Activated T-helper 1 cell treated with anti-CD3 and anti-CD28 coated beads, Interleukin-2, amount 50 U/mL, for 16 hours (primary cell): ENCODE measurements at places on chromosomes 11 and 22.

DNA sequence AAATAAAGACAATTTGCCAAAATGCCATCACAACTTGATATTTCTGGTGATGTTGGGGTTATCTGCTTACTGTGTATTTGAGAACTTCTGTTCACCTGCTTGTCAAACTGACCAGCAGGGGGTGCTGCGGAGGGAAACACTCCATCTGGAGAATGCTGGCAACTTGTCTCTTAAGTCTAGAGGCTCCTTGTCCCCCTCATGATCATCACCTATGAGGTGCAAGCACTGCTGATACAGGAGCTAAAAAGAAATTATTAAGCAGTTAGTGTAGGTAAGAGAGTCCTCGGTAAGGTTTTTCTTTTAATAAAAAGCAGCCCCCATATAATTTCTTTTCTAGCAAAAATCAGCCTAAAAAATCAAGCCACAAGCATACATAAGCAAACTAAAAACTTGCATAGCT is 32.7 kb upstream of the GLYATL1B start:
- peak; percentile 64 for DNase-seq

DNA sequence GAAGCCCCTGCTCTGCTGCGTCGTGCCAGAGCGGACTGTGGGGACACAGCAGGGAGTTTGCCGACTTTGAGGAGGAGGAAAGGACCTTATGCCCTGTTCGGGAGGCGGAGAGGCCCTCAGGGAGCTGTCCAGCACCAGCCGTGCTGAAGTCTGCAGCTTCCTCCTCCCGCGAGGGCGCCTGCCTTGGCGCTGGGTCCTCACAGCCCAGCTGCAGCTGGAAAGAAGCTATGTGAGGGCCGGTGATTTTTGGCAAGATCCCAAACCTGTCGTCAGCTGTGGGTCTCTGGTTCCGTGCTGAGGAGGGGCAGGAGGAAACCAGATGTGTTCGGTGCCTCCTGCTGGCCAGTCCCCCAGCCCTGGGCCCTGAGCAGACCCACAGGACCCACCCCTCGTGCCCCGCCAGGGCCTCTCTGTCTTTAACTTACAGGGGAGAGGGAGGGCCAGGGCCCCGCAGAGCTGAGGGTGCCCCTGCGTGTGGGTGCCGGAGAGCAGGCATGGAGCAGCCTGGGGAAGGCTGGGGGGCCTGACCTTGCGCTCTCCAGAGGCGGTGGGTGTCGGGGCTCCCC is 12.0 kb downstream of the BRSK2 start:
- DNase-seq: no peak

GRCh38 chr11:107337917-107338316 is 119.7 kb downstream of the CWF19L2 start:
- no peak for DNase-seq

DNA sequence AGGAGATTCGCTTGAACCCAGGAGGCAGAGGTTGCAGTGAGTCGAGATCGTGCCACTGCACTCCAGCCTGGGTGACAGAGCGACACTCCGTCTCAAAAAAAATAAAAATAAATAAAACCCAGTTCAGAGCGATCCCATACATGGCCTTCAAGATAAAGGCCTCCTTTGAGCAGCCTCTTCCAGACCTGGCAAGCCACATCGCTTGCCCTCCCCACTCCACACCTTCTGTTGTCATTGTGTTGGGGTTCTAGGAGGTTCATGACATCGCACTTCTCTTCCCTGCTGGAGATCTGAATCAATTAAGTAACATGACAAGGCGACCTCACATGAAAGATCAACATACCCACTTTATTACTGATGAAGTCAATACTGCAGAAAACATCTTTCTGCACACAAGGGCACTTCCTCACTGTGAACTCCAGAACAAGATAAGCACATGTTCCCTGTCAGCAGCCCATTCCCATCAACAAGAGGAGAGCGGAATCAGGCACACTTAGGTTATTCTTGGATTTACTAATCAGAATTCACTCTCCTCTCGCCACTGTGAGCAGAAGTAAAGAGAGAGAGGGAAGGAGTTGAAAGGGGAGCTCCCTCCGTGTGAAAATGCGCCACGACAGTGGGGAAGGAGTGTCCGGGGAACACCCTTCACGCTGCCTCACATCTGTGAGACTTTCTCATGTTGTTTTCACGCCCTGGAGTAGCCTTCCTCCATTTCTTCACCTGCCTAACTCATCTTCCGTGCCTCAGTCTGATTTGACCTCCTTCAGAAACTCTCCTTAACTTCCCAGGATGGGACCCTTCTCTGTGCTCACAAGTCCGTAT is 38.3 kb downstream of the SC5D start:
- no peak for DNase-seq

DNA sequence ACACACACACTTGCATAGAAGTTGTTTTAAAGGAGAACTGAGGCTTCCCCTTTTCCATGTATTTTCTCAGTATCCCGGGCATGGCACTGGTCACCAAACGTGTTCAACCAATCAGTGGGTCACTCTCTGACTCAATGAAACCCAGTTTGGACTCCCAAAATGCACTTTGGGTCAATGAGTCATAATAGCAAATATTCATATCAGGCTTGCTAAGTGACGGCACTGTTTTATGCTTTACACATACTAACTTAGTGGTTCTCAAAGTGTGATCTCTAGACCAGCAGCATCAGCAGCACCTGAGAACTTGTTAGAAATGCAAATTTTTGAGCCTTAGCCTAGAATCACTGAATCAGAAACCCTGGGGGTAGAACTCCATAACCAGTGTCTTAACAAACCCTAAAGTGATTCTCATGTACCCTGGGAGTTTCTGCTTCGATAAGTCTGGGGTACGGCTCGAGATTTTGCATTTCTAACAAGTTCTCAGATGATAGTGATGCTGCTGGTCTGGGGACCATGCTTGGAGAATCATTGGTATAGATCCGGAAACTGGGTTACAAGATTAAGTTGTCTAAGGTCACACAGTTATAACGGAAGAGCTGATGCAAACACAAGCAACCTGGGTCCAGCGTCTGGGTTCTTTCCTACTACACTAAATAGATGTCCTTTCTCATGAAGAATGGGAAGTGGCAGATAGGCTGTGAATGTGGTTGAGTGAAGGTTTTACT is 35.6 kb downstream of the ETS1 start:
- no peak for DNase-seq

DNA sequence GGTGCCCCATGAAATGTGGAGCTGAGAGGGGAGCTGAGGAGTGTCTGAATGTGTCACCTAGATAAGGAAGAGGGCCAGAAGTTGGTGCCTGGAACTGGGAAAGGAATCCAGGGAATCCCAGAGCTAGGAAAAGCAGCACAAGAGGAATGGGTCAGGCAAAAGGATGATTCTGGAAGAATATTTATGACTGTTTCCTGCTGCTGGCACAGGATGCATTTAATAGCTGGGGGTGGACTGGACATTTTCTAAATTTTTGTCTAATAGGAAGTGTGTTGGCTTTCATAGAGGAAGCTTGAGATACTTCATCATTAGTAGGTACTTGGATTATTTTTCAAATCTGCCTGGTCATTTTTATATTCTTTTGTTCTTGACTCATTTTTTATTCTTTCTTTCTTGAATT is 17.4 kb upstream of the MRGPRX2 start:
- DNase-seq: no peak

DNA sequence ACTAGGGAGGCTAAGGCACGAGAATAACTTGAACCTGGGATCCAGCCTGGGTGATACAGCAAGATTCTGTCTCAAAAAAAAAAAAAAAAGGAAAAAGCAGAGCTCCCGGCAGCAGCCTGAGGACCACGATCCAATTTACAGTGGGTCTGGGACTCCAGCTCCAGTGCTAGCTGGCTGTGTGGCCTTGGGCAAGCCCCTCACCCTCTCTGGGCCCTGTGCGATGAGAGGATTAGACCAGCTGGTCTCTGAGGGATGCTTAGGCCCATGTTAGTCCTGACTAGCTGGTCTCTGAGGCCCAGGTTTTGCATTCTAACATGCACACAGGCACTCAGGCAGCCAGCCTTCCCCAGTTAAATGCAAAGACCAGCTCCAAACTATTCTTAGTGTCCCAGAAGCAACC is 13.7 kb downstream of the CARD10 start:
- DNase-seq: no peak

DNA sequence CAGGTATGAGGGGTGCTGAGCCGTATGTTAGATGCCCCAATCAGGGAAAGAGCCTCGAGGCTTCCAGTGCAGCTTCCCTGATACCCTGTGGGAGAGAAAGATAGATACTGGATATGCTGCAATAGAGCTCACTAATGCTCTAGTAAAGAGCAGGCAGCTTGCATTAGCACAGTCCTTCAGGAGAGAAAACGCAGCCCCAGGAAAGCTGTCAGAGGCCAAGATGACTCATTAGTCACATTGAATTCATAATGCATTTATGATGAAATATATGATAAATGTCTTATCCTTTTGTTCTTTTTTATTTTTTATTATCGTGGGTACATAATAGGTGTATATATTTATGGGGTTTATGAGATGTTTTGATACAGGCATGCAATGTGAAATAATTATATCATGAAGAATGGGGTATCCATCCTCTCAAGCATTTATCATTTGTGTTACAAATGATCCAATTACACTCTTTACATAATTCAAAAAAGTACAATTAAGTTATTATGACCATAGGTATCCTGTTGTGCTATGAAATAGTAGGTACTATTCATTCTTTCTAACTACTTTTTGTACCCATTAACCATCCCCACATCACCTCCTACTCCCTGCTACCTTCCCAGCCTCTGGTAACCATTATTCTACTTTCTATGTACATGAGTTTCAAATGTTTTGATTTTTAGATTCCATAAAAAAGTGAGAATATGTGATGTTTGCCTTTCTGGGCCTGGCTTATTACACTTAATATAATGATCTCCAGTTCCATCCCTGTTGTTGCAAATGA is 94.5 kb upstream of the TOP3B start:
- no peak for DNase-seq

DNA sequence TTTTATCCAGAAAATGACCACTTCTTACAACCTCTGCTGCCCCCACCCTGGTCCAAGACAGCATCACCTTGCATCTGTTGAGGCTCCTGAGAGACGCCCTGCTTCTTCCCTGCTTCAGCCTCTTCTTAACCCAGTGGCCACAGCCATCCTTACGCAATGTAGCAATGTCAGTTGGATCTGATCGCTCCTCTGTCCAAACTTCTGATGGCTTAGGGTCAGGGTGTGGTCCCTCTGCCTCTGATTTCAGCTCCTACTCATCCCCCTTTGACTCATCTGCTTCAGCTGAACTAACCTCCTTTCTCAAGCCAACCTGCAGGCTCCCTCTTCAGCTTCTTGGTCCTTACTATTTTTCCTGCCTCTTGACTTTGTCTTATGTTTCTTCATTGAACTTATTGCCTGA is 280.8 kb downstream of the KIRREL3 start:
- no peak for DNase-seq

GRCh38 chr11:90704510-90704909 is 481.7 kb upstream of the CHORDC1 start:
- no peak for DNase-seq

DNA sequence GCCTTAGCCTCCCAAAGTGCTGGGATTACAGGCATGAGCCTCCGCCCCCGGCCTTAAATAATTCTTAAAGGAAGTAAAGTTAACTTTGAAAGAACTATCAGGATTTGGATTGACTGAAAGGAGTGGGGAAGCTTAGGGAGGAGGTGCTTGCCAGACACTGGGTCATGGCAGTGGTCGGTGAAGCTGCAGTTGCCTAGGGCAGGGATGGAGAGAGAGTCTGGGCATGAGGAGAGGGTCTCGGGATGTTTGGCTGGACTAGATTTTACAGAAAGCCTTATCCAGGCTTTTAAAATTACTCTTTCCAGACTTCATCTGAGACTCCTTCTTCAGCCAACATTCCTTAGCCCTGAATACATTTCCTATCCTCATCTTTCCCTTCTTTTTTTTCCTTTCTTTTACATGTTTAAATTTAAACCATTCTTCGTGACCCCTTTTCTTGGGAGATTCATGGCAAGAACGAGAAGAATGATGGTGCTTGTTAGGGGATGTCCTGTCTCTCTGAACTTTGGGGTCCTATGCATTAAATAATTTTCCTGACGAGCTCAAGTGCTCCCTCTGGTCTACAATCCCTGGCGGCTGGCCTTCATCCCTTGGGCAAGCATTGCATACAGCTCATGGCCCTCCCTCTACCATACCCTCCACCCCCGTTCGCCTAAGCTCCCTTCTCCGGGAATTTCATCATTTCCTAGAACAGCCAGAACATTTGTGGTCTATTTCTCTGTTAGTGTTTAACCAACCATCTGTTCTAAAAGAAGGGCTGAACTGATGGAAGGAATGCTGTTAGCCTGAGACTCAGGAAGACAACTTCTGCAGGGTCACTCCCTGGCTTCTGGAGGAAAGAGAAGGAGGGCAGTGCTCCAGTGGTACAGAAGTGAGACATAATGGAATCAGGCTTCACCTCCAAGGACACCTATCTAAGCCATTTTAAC is at the start of gene NNMT:
TSS of gene NNMT (plus strand) at position 724 of the 929 bp plus-strand sequence. CDS start at position 882, 158 bp downstream.
- no peak for DNase-seq

GRCh38 chr22:42699281-42699975 is 21.2 kb downstream of the A4GALT start:
- DNase-seq: no peak

GRCh38 chr11:60459345-60459744 is 3.7 kb downstream of the MS4A1 start:
- no peak for DNase-seq

GRCh38 chr11:132402071-132402684 is 1031.8 kb downstream of the NTM start:
- DNase-seq: no peak

GRCh38 chr11:16738947-16739815 is 734 bp downstream of the C11orf58 start:
- no peak for DNase-seq

GRCh38 chr22:44932493-44932892 is 77.3 kb downstream of the PHF21B start:
- no peak for DNase-seq

- no peak for DNase-seq
These were observed 1299.3 kb downstream of the BRD1 start for GRCh38 chr22:48528221-48528915.
